ENCODE measurements at places on chromosomes 13 and 19.

GRCh38 chr19:927780-928401, 2.1 kb downstream of the ARID3A start:
- no peak for DNase-seq

- DNase-seq: no peak
These were observed 406.8 kb upstream of the HTR2A start for GRCh38 chr13:47303626-47304025.

DNA sequence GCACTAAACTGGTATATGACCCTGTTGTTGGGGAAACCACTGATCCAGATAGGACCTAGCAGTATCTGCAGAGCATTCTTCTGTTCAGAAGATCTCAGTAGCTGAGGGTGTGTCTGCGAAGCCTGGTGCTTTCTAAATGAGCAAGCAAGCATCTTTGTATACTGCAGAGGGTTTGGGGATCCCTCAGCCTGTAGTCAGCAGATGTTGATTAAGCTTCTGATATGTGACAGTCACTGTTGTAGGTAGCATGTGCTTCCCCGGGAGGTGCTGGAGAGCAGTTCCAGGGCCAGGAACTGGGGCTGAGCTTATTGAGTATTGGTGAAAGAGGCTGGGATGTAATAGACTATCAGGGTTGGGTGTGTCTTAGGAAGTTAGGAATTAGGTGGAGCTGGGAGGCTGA, 1.5 kb downstream of the SCAF1 start:
- DNase-seq: no peak

GRCh38 chr19:5774921-5775320, 9.6 kb downstream of the PRR22 start:
- no peak for DNase-seq

- no peak for DNase-seq
These were observed 13.0 kb downstream of the FAM124A start for GRCh38 chr13:51235186-51235585.

DNA sequence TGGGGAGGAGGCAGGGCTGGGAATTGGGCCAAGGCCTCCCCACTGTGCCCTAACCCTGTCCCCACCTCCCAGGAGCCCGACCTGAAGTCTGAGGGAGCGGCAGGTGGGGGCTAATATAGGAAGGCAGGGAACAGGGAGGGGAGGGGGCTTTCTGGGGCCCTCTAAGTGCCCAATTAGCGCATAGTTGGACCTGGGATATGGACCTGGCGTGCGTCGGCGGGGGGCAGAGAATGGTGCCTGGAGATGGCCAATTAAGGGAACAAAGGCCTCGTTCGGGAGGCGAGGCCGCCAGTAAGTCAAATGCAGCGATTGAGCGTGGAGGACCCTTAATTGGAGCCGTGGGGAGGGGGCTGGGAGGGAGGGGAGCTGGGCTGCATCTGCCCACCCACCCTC, at the start of gene C19orf85:
Gene C19orf85, minus strand, starts transcription at position 90 of the 393 bp plus-strand sequence. CDS start 197 bp downstream, outside the sequence.
- no peak for DNase-seq

GRCh38 chr13:40631605-40632004, 34.8 kb downstream of the FOXO1 start:
- no peak for DNase-seq

DNA sequence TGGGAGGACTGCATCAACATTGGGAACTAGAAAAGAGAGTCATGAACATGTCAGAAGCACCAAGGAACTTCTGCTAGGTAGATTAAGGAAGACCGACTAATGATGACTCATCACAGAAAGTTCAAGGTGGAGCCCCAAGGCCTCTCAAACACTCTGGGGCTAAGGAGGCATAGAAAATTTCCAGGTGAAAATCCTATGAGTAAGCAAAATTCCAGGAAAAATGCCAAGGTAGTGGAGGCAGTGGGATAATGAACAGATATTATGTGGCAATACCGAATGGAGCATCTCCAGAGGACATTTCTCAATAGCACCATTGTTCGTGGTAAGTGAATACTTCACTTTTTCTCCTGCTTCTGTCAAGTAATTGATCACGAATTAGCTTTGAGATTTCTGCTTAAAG, 336.5 kb downstream of the MZT1 start:
- DNase-seq: no peak

- no peak for DNase-seq
These were observed 1585.4 kb downstream of the EFNB2 start for GRCh38 chr13:104949840-104950740.

GRCh38 chr13:73505376-73505890, 446.6 kb downstream of the KLF5 start:
- DNase-seq: no peak

DNA sequence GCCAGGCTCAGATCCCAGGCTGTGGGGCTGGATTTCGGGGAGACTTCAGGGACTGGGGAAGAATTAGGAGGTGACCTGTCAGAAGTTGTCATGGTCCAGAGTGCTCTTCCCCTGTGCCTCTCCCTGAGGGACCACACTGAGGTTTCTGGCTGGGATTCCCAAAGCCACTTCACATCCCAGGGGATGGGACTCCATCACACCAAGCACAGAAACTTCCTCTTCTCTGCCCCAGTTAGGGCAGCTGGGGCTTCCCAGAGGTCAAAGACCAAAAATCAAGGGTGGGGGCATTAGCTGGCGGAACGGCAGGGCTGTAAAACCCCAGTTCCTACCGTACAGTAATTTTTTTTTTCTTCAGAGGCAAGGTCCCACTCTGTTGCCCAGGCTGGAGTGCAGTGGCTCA, 7.4 kb downstream of the FCER2 start:
- DNase-seq: no peak

- DNase-seq: no peak
These were observed 230.6 kb upstream of the DACH1 start for GRCh38 chr13:72097568-72097967.

DNA sequence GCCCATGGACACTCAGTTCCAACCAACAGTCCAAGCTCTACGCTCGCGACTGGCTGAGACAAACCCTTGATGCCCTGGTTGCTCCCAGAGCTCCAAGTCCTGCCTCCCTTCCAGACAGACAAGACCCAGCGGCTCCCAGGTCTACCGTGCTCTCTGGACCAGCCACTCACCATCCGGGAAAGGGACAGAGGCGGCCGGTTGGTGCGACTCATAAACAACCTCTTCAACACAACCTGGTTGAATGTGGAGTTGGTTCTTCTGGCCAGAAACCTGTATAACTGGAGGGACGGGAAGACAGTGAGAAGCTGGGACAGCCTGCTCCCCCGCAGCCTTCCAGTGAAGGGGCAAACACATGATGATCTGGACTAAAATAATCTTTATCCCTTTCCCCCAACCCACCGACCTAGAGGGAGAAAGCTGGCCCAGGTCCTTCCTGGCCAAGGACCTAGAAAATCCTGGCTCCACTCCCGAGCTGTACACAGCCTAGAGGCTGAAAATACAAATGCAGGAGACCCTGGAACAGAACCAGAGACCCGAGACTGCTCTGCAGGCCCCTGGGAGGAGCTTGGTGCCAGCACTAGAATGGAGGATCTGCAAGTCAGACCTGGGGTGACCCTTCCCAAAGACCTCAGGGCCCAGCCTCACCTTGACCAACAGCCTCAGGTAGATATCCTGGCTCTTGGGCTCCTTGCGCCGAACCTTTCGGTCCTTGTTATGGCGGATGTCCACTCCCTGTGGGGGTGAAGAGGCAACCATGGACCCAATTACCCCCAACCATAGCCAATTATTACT, 1.6 kb downstream of the RPL18 start:
- no peak for DNase-seq

DNA sequence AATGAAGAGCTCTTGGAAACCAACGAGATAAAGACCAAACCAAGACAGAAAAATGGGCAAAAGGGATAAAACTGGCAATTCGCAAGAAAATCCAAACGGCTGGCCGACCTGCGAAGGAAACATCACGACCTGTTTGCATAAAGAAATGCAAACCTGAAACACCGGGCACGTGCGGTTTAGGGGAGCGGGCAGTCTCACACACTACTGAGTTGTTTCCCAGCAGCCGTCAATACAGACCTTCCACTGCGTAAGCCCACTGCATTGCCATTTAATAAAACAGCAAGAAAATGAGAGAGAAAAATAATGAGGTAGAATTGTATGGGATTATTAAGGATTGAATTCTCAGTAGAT, 642 bp upstream of the PEG3 start:
- DNase-seq: no peak

DNA sequence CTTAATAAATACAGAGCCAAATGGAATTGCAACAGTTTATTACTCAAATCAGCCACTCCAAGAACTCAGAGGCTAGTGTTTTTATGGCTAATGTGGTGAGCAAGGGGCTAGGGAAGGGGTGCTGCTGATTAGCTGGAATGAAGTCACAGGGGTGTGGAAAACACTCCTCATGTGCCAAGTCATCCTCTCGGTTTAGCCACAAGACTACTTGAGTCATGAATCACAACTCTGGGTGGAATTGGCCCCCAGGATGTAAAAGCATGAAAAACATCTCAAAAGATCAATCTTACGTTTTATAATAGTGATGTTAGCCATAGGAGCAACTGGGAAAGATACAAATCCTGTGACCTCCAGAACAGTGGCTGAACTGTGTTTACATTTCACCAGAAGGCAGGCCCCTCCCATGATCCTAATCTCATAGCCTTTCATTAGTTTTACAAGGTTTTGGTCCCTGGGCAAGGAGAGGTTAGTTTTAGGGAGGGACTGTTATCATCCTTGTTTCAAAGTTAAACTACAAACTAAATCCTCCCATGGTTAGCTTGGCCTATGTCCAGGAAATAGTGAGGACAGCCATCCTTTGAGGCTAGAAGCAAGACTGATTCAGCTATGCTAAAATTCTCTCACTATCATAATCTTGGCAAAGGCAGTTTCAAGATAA, 2020.1 kb upstream of the PCDH20 start:
- DNase-seq: no peak

DNA sequence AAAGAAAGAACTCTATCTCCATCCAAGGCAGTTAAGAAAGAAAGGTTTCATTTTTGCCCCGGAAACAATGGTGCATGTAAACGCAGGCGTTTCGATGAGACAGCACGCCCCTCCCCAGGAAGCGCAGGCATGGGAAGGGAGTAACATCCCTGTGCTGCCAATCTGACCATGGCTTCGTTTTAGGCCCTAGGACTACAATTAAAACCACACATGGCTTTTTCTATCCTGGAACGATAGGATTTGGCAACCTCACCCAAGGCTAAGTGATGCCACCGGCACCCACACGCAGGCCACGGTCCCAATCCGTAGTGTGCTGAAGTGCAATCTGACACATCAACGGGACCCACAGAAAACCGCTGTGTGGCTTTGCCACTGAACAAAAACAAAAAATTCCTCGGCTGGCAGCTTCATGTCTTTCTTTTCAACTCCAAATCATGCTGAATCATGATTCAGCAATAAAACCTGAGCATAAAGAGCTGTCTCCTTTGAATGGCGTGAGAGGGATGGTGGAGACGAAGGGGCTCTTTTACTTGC, 24.2 kb downstream of the RANBP3 start:
- DNase-seq: peak; percentile 28

GRCh38 chr13:111312944-111313590, 7.4 kb upstream of the TEX29 start:
- DNase-seq: no peak

DNA sequence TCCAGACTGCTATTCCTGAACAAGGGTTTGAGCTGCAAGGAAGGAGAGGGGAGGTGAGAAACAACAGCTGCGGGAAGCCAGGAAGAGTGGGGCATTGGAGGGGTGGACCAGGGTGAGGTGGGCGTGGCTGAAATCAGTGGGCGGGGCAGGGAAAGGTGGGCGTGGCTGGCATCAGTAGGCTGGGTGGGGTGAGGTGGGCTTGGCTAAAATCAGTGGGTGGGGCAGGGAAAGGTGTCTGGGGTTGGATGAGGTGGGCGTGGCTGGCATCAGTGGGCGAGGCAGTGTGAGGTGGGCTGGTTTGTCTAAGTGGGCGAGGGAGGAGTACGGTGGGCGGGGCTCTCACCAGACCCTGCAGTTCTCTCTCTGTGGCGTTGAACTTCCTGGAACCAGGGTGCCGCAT, 87.6 kb downstream of the MUC16 start:
- DNase-seq: no peak

DNA sequence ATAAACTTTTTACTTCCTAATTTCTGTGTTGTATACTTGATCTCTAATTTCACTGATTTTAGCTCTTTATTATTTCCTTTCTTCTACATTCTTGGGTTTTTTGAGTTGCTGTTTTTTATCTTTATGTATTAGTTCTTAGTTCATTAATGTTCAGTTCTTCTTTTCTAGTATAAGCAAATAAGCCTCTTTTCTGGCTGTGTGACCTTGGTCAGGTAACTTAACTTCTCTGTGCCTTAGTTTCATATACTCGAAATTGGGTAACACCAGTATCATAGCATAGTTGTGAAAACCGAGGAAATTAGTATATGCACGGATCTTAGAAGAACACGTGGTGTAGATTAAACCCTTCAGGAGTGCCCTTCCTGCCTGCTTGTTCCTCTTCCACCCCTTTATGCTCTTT, 130.2 kb upstream of the C1QTNF9B start:
- DNase-seq: no peak

DNA sequence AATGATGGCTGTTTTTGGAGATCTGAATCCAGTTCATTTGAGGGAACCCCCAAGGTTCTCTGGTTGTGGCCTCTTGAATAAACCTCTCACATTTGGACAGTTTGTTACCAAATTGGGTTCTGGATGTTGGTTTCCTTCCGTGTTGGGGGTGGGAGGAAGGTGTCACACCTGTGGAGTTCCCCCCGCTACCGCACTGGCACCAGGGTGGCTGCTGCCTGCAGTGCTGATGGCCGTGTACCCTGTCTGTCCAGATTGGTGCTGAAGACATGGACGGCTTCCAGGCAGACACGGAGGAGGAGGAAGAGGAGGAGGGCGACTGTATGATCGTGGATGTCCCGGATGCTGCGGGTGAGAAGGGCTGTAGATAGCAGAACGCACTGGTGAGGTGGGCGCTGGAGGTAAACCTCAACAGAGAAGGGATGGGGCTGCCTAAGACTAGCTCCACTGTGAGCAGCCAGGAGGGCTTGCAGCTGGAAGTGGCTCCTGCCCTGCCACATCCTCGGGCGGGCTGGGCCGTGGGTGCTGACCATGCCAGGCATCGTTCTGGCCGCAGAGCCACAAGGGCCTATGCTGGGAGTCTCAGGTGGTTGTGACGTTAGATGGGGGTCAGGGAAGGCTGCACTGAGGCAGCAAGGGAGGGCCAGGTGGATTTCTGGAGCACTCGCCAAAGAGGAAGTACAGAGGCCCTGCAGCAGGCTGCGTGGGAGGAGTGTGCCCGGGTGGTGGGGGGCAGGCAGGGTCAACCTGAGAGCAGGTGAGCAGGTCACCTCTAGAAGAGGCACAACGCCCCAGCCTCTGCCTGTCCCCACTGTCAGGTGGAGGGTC, 15.4 kb downstream of the UBXN6 start:
- DNase-seq: no peak

DNA sequence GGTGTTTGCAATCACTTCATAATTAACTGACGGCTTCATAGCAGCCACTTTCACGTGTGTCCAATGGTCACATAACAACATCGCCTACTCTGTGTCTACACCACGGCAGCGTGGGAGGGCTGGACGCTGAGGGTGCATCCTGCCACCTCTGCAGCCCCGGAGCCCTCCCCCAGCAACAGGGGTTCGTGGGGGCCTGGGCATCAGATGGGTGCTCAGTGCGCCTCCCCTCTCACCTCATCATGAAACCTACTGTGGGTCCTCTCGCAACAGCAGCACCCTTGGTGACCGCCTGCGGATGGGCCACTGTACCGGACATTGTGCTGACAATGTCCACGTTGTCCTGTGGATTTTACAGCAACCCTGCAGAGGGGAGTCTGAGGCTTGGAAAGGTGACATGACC, 193.5 kb downstream of the UQCRFS1 start:
- no peak for DNase-seq

GRCh38 chr19:38265921-38266429, 1.6 kb downstream of the SPINT2 start:
- no peak for DNase-seq

- DNase-seq: no peak
These were observed 69.2 kb downstream of the PARP4 start for GRCh38 chr13:24443366-24443765.

Measured in CD4-positive, alpha-beta T cell treated with Interleukin-6 at 100 ng/mL for 8 hours (primary cell).